ENCODE measurements at places on chromosomes 7 and 10.

GRCh38 chr7:47042669-47043068 is 539.2 kb downstream of the TNS3 start:
- no peak for DNase-seq

- no peak for DNase-seq
Measured at GRCh38 chr10:99730026-99730425, 1.9 kb downstream of the COX15 start.

- DNase-seq = no peak
Measured at GRCh38 chr7:50185208-50185607, 92.2 kb upstream of the ZPBP start.

DNA sequence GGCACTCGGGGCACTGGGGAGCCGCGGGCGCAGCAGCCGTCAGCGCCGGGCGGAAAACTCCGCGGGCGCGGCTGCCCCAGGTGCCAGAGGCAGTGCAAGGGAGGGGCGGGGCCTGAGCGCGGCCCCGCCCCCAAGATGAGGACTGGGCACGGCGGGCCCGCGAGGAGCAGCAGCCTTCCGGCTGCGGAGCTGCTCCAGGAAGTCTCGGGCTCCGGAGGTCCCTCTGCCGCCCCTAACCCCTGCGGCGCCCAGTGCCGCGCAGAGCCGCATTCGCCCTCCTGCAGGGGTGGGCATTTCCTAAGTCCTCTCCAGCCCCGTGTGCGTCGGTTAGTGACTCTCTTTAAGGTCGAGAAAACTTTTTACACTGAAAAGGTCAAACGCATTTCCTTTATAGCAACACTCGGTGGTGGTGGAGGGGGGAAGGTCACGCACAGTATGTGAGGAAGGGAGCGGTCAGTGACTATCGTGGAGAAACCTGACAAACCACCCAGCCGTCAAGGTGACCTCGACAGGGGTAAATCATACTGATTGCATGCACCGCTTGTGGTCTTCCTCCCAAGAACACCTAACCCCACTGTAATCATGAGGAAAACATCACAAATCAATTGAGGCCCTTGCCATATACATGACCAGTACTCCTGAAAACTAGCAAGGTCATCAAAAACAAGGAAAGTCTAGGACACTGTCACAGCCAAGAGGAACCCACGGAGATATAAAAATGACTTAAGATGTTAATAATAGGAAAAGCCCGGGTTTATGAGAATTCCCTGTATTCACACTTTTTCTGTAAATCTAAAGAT is at the start of gene ANXA11:
ANXA11 (minus strand) TSS at position 61 of the 800 bp plus-strand sequence. CDS start 32,676 bp downstream, outside the sequence.
- peak; percentile 95 for DNase-seq

- no peak for DNase-seq
Measured at GRCh38 chr7:21984042-21984441, 38.3 kb upstream of the CDCA7L start.

DNA sequence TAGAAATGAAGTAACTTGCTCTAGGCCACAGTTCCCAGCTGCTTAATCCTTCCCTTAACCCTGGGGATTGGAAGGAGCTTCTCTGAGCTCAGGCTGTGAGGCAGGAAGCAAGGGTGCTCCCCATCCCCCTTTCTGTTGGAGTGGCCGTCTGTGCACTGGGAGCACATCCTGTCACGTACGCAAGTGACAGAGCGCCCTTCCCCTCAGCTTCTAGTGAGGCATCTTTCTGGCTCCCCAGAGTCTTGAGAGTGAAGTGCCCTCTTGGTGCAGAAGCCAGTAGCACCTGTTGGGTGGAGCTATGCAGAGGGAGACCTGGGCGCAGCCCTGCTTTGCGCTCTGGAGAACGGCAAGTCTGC is 47.8 kb downstream of the SHH start:
- peak; percentile 46 for DNase-seq

- no peak for DNase-seq
Measured at GRCh38 chr7:30139836-30140384, 5.1 kb downstream of the MTURN start.

DNA sequence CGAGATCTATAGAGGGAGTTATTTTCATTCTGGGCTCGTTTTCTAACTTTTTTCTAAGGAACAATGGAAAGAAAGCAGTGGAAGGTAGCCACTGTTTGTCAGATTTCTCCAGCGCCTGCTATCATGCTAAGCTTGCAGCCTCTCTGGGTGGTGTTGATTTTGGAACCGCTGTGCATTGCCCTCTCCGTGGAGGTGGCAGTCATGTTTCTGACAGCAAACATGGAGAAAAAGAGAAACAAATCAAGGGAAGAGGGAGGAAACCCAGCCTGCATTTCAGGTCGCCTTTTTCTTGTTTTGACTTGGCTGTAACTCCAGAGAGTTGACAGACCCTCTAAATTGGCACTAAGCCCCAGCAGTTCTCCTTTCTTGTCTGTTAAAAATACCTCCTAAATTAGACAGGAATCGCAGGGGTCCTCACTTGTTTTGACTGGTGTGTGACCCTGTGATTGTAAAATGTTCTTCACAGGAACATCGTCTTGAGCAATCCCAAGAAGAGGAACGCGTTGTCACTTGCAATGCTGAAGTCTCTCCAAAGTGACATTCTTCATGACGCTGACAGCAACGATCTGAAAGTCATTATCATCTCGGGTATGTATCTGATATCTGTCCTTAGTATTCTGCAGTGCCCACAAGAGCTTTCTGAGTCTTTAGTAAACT is 4.8 kb downstream of the ECHDC3 start:
- DNase-seq = no peak

DNA sequence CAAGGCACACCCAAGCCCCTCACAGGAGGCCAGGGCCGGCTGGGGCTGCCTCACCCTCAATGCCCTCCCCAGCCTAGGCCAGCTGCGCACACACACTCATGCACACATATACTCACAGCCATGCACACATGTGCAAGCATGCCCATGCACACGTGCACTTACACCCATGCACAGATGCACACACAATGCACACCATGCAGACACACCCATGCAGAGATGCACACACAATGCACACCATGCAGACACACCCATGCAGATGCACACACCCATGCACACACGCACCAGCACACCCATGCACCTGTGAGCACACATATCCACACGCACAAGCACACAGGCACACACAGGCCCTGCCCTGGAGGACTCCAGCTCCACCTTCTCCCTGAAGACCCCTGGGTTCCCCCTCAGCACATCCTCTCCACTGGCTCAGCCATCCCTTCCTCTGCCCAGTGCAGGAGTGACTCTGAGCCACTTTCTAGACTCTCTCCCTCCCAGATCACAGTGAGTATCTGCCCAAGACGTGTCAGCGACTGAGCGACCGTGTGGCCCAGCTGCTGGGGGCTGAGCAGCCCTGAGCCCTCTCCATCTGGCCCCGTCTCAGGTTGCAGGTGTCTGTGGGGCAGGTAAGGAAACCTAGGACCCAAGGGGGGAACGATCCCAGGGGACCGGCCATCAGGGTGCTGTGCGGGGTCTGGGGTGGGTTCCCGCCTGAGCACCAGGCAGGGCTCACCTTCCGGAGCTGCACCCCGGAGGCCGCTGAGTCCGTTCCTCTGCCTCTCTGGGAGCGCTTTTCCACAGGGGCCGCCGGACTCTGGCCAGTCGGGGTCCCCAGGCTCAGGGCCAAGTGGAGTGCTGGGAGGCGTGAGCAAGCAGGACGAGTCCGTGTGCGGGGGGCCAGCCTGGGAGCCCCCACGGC is 25.8 kb downstream of the AP5Z1 start:
- DNase-seq = no peak

DNA sequence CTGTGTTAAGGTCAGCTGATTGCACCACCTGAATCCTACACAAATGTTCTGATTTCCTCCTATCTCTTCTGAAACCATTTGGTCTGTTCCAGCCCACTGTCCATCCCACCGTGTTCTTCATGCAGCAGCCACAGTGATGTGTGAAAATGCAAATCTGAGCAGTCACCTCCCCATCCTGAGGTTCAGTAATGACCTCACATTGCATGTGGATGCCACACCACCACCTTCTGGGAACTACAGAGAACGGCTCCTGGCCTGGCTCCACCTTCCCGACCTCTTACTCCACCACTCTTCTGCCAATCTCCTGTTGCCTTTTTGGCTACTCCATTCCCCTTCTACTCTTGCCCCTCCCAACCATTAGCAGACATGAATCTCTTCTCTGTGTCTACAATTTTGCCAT is 244.4 kb downstream of the TNS3 start:
- peak; percentile 55 for DNase-seq

GRCh38 chr10:95759233-95759826 is 3.4 kb downstream of the ENTPD1 start:
- DNase-seq = no peak

DNA sequence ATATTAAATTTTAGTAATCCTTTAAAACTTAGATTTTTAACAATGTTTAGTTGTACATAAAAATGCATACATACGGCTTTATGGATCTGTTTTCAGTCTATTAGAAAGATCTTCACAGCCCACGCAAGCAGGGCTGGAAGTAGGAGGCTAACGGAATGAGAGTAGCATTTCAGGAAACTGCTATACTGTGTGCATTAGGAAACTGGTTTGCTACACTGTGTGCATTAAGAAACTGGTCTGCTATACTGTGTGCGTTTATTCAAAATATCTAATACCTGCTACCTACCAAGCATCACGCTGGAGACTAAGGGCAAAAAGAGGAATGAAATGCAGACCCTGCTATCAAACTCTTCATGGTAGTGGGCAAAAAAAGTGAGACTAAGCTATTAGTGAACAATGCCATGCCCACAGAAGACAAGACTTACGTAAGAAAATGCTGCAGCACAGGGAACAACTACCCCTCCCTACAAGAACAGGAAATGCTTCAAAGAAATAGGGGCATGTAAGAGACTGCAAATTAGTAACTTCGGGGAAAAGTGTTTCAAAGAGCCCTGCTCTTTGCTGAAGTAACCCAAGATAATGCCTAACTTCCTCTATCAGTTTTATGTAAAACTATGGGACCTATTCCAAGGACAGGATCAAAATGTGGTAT is 11.3 kb downstream of the RAB11FIP2 start:
- DNase-seq = no peak

DNA sequence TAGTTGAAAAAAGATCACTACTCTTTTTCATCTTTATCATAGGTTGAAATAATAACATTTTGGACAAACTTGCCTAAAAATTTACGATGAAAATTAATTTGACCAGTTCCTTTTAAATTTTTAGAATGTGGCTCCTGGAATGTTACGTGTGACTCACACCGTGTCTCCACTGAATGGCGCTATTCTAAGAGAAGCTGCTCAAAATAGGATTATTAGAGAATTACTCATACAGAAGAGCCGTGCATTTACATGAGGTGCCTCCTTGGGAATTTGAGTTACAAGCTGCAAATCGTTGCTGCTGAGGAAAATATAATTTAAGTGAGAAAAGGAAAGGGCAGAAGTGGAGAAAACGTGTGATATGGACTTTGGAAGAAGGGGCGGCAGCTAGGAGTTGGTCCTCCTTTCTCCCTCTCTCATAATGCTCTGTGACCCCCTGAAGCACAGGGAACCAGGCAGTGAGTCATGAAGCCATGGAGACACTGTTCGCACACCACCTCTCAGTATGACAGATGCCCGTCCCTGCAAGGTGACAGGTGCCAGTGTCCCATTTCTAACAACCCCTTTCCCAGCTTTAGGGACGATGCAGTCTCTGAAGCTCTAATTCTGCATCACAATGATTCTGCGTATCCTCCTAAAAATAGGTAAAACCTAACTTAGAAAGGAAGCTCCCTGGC is 323.2 kb upstream of the COBL start:
- DNase-seq = no peak

DNA sequence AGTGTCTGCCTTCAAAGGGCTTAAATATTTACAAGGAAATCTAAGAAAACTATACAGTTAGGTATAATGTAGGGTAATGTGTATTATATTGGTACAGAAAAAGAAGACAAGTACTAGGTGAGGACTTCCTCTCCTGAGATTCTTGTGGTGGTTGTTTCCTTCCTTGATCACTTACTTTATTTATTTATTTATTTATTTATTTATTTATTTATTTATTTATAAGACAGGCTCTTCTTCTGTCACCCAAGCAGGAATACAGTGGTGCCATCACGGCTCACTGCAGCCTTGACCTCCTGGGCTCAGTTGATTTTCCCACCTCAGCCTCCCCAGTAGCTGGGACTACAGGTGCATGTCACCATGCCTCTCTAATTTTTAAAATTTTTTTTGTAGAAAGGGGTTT is 18.2 kb upstream of the DNAH11 start:
- DNase-seq = no peak

GRCh38 chr7:120233338-120233737 is 39.6 kb upstream of the KCND2 start:
- no peak for DNase-seq

DNA sequence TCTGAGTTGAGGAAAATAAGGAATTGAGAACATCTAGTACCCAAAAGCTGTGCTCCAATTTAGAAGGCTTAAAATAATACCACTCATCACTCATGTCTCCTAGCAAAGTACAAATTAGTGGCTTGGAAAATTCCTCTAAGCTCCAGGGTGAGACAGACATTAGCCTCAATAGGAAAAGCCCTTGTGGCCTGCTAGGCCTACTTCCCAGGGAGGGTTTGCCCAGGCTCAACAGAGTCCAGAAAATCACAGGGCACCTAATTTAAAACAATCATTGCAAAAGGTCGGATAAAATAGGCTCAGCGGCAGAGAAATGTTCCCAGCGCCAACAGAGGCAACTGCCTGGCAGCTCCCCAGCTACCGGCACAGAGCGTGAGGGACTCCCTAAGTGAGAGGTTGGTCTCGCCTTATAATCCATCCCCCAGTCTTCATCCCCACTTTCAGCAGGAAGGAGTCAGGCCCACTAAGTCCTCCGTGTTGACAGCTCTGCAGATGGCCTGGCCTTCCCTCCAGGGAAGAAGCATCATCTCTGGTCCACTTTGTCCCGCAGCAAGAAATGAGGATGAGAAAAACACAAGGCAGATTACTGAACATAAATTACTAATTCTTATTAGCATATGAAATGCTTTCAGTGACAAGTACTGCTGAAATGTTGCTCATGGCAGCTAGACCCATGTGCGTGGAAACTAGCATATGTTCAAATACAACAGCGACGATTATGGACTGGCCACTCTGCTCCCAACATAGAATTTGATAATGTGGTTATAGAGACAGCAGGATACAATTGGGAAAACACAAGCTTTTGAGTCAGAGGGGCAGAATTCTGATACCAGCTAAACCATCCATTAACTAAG is 1177.7 kb upstream of the AUTS2 start:
- no peak for DNase-seq

DNA sequence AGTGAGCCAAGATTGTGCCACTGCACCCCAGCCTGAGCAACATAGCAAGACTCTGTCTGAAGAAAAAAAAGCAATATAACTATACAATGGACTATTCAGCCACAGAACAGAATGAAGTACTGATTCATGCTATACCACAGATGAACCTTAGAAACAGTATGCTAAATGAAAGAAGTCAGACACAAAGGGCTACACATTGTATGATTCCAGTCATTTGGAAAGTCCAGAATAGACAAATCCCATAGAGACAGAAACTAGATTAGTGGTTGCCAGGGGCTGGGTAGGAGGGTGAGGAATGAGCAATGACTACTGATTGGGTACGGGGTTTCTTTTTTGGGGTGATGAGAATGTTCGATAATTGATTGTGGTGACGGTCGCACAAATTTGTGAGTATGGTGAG is 9.6 kb upstream of the CFAP70 start:
- no peak for DNase-seq

DNA sequence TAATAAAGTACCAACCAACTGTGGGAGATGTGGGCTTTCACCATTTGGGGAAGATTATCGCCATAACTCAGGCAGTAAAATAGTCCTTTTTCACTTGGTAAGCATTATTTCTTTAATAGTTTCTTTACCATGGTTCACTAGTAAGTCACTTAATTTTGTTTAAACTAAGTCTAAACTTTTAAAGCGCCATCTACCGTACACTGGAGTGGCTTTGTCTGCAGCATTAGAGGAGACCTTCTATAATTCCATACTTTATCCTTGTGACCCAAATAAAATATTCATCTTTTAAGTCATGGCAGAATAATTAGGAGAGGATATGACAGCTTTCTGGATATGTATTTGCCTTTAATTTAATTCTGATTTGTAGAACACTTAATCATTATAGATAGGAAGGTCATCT is 468.0 kb downstream of the MAGI2 start:
- DNase-seq = no peak
